ENCODE measurements at places on chromosomes 6 and 20.

DNA sequence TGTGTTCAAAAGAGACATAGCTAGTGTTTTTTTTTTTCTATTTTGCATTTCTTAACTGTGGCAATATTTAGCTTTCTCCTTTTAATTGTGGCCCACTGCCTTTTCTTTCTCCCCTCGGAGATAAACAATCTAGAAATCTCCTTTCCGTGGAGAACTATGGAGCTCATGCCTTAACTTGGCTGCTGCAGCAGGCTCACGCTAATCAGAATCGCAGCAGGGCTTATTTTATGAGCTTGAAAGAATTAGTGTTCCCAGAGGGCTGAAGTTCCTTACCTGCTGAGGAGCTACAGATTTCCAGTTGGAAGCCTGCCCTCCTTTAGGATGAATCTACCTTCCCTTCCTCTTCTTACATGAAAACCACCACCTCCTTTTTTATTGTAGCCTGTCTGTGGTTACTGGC is 35.6 kb downstream of the CTNNBL1 start:
- no peak for DNase-seq

DNA sequence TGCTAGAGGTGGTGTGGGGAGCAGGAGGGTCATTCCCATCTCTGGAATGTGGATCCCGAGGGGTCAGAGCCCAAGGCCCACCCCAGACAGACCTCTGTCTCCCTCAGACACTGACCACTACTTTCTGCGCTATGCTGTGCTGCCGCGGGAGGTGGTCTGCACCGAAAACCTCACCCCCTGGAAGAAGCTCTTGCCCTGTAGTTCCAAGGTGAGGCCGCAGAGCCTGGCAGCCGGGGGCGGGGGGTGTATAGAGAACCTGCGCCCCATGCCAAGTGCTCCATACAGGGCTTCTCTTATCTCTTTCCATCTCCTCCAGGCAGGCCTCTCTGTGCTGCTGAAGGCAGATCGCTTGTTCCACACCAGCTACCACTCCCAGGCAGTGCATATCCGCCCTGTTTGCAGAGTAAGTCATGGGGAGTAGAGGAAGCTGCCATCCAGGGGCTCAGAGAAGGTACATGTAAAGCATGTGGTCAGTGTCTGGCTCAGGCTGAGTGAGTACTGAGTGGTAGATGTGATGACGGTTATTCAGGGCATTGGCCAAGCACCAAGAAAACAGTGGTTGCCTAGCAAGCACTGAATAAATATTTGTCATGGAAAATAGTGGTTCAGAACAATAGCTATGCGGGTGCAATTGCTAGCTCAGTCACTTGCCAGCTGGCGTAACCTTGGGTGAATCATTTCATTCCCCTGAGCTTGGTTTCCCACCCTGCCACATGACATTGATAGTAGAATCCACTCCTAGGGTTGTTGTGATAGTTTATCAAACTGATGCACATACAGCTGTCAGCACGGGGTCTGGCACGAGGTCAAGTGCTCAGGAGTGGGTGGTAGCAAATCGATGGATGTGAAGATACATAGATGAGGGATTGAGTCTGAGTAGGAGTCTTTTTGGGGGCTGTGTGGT is 3.5 kb downstream of the PIGT start:
- DNase-seq = no peak

DNA sequence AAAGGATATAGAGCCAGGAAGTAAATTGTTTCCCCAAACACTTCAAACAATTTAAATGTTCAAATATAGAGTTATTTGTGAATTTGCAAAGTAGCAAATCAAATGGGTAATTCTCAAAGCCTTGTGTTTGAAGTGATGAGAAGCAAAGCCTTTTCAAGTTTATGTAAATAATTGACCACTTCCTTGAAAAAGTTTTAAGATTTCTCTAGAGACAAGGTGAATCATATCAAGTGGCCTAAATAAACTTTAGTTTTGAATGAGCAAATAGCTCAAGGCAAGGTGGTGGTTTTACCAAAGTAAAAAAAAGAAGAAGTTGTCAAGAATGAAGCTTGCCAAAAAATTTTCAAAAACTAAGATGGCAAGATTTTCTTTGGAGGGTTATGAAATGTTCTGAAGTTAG is 42.6 kb upstream of the IFNGR1 start:
- no peak for DNase-seq

GRCh38 chr20:37518606-37519507 is 2.2 kb upstream of the NNAT start:
- DNase-seq = no peak

DNA sequence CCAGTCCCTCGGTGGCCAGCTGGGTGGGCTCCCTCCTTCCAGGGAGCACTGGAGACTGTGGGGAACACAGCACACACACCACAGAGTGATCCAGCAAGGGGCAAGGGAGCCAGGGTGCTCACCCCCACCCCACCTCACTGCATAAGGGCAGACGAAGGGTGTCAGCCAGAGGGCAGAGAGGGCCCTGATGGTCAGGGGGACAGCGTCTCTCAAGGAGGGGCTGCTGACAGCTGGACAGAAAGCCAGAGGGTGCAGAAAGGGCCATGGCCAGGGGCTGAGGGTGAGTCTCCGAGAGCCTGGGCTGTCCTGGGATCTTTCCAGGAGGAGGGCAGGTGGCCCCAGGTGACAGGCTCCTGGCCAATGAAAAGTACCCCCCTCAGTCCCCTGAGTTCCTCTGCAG is 73.4 kb upstream of the PMEPA1 start:
- DNase-seq = no peak

Measured in stimulated activated CD4-positive, alpha-beta T cell treated with anti-CD3 and anti-CD28 coated beads, Interleukin-4, amount 100 ng/mL, for 48 hours (primary cell).